ENCODE measurements at places on chromosomes 13 and 19. TPM values are rescaled to one million over a fixed set of nuclear protein-coding genes. Genes with fewer than 3 reads are reported as not detected.

DNA sequence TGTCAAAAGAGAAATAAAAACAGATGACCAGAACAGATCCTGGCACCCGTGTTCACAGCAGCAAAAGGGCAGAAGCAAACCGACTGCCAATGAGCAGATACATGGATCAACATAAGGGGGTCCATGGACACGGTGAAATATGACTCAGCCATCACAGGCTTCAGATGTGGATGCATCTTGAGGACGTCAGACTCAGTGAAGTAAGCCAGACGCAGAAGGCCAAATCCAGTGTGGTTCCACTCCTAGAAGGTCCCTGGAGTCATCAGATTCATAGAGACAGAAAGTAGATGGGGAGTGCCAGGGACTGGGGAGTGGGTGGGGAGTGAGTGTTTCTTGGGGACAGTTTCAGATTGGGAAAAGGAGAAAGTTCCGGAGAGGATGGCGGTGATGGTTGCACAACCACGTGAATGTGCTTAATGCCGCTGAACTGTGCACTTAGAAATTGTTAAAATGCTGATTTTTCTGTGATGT, 28.8 kb upstream of the SEMA6B start:
- ATAC-seq: no peak

GRCh38 chr13:91372911-91373310, 25.4 kb downstream of the MIR17HG start:
- ATAC-seq: no peak

Gene IFNL4
- not detected for total RNA-seq

Gene STX10
- 29.0 TPM for total RNA-seq

GRCh38 chr19:4288091-4288777, 9.2 kb downstream of the SHD start:
- no peak for ATAC-seq

Gene SERPINE3
- total RNA-seq: 0.16 TPM

Gene ZIC2
- 0.14 TPM for total RNA-seq

DNA sequence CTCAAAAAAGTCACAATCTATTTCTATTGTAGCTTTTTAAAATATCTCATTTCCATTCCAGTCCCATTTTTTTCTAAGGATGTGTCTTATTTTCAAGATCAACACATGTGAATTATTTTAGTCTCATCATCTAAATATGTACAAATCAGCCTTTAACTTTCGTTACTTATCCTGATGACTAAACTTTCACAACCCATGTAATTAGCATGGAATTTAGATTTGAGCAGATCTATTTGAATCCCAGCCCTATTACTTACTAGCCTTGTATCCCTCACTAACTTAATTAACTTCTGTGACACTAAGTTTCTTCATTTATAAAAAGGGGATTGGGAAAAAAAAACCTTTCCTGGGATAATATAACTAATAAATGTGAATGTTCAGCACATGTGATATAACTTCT, 81.1 kb downstream of the UFM1 start:
- no peak for ATAC-seq

DNA sequence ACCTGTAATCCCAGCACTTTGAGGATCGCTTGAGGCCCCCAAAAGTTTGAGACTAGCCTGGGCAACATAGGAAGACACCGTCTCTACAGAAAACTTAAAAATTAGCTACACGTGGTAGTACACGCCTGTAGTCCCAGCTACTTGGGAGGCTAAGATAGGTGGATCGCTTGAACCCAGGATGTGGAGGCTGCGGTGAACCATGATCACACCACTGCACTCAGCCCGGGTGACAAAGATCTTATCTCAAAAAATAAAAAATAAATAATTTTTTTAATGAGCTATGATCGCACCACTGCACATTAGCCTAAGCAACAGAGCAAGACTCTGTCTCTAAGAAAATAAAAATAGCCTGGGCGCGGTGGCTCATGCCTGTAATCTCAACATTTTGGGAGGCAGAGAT, 6.6 kb downstream of the RCBTB2 start:
- no peak for ATAC-seq

Gene PCDH9
- total RNA-seq: 66.8 TPM

Gene NLRP7
- not detected for total RNA-seq

Gene CCNA1
- total RNA-seq: not detected

Data from motor neuron (in vitro differentiated cells).